Cortex of kidney (tissue), 1 donor: ENCODE measurements at places on chromosomes 1 and 21.

- DNase-seq: no peak
Measured at GRCh38 chr1:76075877-76076276, 1.3 kb downstream of the ST6GALNAC3 start.

GRCh38 chr21:42038826-42039425 lies 28.8 kb upstream of the ZBTB21 start:
- no peak for DNase-seq

GRCh38 chr1:94852788-94853187 lies 32.6 kb downstream of the SLC44A3 start:
- DNase-seq: no peak

GRCh38 chr21:39120876-39121599 lies 62.2 kb downstream of the PSMG1 start:
- DNase-seq: no peak

DNA sequence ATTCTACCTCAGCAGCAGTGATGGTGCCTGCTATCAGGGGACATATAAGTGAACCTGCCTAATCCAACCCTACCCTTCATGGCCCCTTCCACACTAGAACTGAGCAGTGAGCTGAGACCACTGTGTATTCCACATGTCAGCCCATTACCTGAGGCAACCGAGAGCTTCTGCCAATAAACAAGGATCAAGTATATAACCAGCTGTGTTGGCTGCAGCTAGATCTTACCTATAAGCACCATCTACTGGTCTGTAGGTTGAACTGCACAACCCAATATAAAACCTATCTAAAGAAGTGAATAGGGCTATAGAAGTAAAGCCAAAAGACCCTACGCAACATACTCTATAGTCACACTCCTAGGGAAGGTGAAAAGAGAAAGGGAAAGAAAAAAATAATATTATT lies 376.9 kb downstream of the HHIPL2 start:
- DNase-seq: no peak

DNA sequence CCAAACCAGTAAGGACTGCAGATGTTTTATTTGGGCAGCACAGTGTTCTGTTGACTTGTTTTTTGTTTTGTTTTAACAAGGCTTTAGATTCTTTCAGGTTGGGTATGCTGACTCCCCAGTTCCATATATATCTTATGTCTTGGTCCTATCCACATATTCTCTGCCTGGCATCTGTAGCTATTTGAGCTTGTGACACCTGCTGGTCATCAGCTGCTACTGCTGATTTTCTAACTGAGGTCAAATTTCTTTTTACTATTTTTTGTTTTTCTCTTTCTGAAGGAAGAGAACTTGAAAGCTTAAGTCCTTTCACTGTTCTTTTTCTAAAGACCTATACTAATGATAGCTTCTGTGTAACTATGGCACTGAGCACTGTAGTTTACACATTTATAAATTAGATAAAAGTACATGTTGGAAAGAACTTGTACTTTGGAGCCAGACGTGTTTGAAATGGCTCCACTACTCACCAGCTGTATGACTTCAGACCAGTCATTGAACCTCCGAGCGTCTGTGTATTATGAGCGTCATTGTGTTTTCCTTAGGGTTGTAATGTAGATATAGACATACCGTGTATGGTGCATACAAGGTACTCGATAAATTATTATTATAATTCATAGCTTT lies 109.4 kb downstream of the NRDC start:
- DNase-seq: no peak

- DNase-seq: no peak
Measured at GRCh38 chr1:82139751-82140468, 339.2 kb downstream of the ADGRL2 start.

GRCh38 chr1:78033797-78034172 lies 12.0 kb upstream of the GIPC2 start:
- DNase-seq: no peak

DNA sequence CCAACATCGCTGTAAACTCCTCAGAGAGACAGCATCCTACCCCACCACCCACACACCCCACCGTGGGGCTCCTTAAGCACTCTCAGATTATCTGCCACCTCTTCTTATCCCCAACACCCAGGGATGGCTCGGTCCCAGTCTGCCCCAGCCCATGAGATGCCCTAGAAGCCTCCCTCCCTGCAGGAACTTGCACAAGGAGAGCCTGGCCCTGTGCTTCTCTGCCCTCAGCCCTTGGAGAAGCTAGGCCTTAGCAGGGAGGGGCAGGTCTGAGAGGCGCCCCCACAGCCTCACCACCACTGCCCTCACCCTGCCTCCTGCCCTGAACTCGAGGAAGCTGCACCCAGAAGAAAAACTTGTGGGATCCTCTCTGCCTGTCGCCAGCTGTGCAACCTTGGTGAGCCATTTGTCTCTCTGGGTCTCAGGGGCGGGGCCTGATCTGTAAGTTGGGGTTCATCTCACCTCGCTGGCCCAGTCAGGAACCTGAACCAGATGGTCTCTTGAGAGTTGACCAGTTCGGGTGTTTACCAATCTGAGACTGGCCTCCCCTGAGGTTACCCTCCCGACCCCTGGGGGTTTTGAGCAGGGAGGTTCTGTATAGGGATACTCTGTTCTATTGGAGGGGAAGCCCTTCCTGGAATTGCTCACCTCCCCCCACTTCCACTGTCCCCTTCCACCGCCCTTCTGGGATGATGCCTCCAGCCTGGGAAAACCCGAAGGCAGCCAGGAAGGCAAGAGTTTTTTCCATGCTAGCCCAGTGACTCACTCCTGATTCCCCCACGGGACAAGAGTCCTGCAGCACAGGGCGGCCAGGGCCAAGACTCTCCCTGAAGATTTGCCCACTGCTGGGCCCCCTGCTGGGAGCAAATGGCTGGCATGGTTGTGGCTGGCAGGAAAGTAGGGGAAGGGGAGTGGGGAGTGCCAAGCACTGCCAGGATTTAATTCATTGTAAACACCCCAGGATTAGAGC lies at the start of gene S100A3:
Gene S100A3 (minus strand): TSS at position 537 of the 967 bp plus-strand sequence. CDS start 773 bp downstream, outside the sequence.
- DNase-seq: no peak

DNA sequence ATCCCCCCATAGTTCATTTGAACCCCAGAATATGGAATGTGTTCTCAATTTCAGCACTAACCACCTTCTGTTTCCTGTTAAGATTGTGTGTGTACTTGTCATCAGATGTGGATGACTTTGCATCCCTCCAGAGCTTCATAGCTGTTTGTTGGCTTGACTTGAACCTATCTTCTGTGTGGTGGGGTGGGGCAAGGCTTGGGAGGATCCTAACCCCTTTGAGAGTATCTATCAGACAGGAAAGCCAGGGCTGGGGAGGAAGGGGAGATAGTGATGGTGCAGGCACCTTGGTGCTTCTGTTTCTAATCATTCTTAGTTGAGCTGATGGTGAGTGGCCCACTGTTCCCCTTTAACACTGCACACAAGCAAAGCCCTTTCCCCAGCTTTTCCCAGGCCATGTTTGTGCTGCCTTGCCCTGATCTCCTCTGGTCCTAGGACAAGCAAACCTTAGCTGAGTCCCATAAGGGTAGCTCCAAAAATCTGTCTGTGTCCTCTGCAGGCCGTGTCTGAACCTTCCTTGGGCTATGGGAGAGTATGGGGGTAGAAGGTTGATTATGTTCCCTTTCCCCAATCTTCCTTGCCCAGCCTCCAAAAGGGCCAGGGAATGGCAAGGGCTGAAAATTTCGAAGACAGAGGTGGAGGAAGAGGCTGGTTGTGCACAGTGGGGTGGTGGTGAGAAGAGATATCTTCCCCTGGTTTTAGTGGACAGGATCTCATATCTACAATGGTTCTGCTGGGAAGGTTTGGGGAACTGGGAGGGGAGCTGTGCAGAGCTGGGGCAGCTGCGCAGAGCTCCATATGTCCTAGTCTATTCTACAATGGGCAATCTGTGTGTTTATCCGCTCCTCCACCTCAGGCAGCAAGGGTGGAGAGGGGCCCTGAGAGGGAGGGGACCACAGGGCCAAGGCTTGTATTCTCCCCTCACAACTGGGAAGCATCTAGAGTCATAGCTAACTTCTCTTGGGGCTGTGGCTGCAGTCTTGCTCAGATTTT lies 1.4 kb downstream of the NHLH1 start:
- DNase-seq: no peak

GRCh38 chr1:16969651-16970050 lies 10.8 kb downstream of the MFAP2 start:
- no peak for DNase-seq

GRCh38 chr1:7223334-7224080 lies 438.3 kb downstream of the CAMTA1 start:
- DNase-seq: no peak

DNA sequence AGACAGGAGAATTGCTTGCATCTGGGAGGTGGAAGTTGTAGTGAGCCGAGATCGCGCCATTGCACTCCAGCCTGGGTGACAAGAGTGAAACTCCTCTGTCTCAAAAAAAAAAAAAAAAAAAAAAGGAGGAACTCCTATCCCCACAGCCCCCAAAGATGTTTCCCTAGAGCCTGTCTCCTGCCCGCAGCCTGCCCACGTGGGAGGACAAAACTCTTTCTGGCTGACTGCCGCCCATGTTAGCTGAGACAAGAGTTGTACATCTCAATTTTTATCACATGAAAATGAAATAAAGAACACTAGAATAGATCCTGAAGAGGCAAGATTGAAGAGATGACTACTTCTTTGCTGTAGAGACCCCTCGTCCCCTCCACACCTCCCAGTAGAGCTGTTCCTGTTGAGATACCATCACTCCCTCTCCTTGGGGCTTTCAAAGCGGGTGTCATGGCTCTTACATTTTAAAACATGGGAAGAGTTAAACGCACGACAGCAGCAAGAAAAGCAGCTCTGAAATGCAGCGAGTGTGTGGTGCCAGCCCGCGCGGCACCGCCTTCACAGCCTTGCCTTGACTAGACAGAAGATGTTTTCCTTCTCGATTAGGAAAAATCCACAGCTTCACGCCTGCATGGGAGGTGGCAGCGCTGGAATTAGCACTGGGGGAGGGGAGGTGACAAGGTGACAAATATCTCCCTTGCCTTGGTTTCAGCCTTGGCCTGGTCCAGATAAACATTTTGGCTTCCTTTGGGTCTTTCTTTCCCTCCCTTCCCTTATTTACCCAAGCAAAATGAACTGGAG lies 253.4 kb upstream of the CSF3R start:
- DNase-seq: no peak

DNA sequence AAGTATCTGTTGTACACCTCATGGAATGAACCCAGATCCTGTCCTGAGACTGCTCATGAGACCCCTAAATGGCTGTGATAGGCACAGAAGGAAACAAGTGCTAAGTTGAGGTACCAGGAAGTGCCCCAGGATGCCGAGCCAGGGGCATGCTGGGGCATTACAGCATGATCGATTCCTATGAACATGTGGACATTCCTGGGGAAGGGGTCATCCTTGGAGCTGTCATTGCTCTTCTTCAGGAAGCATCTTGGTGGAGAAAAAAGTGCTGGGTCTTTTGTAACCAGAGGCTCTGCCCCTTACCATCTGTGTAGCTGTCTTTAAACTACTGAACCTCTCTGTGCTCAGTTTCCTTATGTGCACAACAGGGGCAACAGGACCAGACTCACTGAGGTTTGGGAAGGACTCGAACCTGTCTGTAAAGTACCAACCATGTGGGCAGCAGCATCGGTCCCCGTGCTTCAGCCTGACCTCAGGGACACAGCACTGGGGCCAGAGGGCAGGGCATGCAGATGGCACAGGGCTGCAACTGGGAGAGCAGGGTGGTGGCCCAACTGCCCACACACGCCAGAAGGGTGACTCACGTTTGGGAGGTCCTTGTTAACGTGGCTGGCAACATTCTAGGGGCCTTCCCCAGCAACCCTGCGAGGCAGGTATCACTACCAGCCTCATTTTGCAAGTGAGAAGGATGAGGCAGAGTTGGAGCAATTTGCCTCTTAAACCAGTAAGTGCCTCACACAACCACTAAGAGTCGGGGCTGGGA lies 142.3 kb upstream of the EDN2 start:
- no peak for DNase-seq

GRCh38 chr1:214026985-214027384 lies 39.2 kb downstream of the PROX1 start:
- DNase-seq: no peak

- DNase-seq: no peak
Measured at GRCh38 chr1:6976044-6976375, 190.8 kb downstream of the CAMTA1 start.

GRCh38 chr21:21858502-21859334 lies 860.5 kb downstream of the NCAM2 start:
- DNase-seq: no peak

DNA sequence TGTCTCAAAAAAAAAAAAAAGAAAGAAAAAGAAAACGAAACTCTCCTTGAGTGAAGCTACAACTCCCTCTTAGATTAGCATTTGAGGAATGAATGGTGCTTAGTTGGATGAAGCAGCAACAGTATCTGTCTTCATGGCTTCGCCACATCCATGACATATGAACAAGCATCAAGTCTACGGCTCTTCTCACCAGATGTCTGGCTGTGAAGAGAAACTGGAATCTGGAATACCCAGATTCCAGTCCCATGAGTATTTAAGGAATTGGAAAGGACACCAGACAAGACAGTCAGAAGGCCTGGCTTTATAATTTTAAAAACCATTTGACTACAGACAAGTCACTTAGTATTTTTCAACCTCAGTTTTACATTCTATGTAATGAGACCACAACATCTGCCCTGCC lies 38.0 kb upstream of the TADA1 start:
- DNase-seq: no peak

- no peak for DNase-seq
Measured at GRCh38 chr21:28444557-28444956, 548.1 kb downstream of the LTN1 start.

DNA sequence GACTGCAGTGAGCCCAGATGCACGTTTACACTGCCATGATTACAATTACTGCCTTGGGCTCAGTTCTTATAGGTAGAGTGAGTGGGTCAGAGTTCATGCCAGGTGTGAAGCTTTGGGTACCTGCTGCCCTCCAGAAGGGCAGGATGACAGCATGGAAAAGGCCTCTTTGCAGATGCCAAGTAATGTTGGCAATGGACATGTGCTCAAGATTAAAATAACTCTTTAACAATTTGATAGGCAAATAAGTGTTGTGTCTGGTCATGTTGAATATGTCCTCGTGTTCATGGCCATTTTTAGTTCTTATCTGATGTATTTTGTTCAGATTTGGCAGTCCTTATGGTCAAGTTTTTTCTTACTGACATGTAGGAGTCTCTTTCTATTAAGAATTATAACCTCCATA lies 34.8 kb downstream of the S100B start:
- no peak for DNase-seq

DNA sequence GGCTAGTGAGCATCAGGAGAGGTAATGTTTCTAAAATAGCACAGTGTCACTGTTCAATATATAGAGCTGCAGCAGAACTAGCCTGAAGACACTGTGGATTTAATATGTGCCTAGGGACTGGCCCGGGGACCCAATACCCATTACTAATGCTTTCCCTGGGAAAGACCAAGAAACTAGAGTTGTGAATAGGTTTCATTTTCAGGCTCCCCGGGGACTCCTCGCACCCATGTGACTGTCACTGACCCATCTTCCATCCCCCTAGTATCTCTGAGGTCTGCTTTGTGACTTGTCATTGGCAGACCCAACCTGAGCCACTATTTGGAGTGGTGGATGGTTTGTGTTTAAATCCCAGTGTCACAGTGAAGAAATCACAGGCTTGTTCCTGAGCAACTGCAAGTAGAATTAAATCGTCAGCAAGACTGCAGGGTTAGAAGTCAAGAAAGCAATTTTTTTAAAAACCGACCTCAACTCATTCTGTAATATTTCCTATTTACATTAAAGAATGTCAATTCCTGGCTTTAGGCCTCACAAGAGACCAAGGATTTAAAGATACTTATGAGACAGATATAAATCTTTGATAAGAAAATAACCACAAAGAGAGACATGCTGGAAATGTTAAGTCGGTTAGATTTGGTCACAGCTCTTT lies 130.0 kb upstream of the TNR start:
- DNase-seq: no peak
